ENCODE measurements at places on chromosomes 11 and 22.

DNA sequence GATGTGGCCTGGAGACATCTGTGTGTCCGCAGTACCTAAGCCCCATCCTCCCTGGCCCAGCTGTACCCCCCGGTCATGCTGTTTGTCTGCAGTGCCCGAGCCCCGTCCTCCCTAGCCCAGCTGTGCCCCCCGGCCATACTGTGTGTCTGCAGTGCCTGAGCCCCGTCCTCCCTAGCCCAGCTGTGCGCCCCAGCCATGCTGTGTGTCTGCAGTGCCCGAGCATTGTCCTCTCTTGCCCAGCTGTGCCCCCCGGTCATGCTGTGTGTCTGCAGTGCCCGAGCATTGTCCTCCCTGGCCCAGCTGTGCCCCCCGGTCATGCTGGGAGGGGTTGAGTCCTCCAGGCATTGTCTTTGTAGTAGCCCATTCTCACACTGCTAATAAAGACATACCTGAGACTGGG is 7.6 kb upstream of the ARSA start:
- DNase-seq: no peak

DNA sequence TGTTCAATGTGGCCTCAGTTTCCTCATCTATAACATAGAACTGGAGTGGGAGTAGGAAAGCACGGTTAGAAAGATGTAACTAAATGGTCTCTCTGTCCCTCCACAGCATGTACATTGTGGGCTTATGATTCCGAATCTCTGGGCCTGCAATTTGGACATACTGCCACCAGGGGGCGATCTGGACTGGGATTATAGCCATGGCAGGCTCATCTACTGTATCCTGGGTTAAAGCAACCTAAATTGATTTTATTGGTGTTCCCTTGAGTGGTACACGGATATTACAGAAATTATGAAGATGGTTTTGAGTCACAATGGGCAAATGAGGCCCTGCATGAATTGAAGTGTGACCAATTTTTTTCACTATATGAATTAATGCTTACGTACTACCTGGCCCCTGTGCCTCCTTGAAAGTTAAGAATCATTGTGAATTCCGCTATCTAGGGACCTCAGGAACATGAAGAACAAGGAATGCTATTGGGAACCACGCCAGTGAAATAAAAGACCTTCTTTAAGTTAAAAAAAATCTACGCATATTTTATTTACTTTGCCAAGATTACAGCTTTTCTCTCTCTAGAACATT is 32.9 kb downstream of the TST start:
- DNase-seq: no peak

DNA sequence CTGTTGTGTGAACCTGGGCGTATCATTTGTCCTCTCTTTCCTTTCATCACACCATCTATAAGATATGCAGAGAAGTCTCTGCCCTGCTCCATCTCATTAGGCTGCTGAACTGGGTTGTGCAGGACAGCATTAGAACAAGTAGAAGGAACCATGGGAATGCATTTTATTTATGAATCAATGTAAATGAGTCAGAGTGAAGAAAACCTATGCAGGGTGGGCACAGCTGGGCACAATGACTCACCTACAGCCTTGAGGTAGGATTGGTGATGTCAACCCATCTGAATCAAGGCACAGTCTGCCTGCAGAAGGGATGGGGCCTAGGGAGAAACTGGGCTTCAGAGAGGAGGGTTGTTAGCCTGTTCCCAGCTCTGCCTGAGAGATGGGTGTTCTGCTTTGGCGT is 123.4 kb downstream of the CSNK2A3 start:
- DNase-seq: no peak

- no peak for DNase-seq
These were observed 80.3 kb downstream of the DDIAS start for GRCh38 chr11:82981852-82982251.

DNA sequence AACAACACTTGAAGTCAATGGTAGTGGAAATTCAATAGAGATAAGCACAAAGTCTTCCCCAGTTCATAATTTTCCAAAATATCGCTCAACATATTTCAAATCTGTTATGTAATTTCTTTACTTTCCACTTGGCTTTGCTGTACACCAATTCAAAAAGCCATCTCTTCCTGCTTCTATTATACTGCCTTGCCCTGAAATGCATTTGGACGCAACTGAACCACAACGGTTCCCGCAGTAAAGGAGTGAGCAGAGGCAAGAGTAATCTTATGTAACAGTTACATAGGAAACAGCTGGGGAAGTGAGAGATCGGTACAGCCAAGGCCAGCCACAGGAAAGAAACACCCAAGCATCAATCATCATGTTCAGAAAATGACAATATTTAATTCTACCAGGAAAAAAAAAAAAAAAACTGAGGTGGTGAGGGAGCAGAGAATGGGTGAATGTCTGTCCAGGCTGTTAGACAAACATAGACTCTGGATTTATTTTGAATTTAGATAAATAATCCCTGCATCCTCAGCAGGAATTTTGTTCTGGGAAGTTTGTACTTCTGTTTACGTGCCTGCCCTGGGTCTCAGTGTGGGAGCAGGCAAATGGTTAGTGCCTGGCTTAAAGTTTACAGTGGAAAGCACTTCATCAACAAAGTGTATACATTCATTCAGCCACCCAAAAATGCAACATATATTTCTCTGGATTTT is 392.2 kb downstream of the ETS1 start:
- DNase-seq: no peak

- no peak for DNase-seq
These were observed 1.8 kb upstream of the CHKB start for GRCh38 chr22:50584106-50585096.

- DNase-seq: no peak
These were observed 229.5 kb downstream of the AASDHPPT start for GRCh38 chr11:106306942-106307341.

DNA sequence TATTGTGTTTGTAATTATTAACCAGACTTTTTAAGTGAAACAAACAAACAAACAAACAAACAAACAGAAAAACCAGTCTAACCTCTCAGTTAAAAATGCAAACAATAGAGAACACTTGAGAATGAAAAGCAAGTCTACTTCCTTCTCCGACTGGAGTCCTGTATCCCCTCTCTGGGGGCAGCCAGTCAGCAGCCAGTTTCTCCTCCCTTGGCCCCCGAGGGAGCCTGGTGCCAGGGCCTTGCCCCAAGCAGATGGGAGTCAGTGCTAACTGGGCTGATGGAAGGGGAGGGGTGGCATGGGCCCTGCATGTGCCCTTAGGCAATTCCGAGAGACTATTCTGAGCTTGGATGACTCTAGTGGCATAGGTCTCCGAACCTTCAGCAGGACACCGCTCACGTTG is 137.2 kb downstream of the GRIK4 start:
- no peak for DNase-seq

GRCh38 chr22:23533328-23533762 is 46.7 kb downstream of the IGLL1 start:
- peak; percentile 74 for DNase-seq

GRCh38 chr11:14320020-14320419 is 39.0 kb downstream of the RRAS2 start:
- no peak for DNase-seq

DNA sequence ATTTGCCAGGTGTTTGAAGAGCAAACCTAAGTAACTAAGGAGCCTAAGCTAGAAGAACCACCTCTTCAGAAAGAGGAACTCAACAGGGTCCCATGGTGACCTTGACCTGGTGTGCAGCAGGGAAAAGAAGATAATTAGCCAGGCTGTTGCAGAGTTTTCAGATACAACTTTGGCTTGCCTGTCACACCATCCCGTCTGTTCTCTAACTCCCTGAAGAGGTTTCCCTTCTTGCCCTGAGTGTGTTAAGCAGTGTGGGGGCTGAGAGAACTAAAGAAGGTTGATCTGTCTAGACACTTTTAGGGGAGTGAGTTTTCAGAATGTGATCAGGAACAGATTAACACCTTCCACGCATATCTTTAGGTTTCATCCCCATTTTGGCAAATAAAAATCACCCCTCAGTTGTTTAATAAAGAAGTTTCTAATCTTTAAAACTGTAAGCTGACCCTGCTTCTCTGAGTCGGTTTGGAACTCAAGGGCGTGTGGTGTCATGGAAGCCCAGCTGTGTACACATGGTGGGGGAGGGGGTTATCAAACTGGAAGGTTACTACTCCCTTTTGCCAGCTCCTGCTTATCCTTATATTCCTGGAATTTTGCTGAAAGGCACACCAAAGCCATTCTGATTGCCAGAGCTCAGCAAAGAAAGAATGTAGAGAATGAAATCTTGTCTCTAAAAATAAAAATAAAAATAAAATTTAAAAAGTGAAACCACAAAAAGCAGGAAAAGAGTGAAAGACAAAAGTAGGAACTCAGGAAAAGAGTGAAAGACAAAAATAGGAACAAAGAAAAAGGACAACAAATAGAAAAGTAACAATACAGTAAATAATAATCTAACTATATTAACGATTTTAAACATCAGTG is 70.2 kb downstream of the DBX1 start:
- no peak for DNase-seq

- peak; percentile 57 for DNase-seq
These were observed 94.4 kb downstream of the SCN3B start for GRCh38 chr11:123560006-123560405.

- DNase-seq: no peak
These were observed 63.7 kb upstream of the SESN3 start for GRCh38 chr11:95294701-95295100.

GRCh38 chr22:47460861-47461260 is 698.4 kb downstream of the TBC1D22A start:
- no peak for DNase-seq

DNA sequence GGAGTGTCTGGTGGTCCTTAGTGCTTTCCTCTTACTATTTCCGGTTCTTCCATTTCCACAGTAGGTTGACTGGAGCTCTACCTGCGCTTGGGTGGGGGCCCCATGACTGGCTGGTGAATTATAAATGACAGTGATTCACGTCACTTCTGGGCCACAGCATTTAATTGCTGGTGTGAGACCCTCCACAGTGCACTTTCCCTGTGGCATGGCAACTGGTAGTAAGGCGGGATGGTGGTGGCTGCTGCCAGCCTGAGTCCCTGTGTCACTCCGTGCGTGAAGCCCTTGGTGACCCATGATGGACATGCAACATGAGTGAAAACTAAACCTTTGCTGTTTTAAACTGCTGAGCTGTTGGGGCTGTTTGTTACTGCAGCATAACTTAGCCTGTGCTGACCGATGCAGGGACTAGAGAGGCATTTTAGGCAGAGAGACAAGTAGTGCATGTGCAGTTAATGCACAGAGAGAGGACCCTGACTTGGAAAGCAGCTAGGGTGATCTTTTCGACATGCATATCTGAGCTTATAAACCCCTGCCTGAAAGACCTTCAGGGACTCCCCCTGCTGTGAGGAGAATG is 3.1 kb downstream of the PRDM11 start:
- no peak for DNase-seq

GRCh38 chr11:2100361-2101170 is 38.6 kb downstream of the IGF2 start:
- no peak for DNase-seq

DNA sequence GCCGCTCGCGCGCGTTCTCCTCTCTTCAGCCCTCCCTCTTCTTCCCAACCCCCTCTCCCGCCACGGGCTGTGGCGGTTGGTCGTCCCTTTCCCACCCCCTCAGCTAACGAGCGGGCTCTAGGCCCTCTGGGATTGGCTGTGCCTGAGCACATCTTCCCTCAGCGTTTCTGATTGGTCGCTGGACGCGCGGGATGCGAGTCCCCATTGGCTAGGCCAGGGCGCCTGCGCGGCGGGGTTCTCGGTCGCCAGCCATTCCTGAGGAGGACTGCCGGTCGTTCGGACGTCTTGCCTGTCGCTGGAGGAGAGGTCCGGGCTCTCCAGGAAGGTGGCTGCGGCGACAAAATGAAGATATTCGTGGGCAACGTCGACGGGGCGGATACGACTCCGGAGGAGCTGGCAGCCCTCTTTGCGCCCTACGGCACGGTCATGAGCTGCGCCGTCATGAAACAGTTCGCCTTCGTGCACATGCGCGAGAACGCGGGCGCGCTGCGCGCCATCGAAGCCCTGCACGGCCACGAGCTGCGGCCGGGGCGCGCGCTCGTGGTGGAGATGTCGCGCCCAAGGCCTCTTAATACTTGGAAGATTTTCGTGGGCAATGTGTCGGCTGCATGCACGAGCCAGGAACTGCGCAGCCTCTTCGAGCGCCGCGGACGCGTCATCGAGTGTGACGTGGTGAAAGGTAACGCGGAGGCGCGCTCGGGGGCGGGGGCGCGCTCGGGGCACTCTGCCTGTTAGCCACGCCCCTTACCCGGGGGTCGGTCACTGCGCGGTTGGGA is at the start of gene RBM14:
Gene RBM14, plus strand, starts transcription at position 252 of the 776 bp plus-strand sequence. Its CDS starts 91 bp downstream, at position 343.
- peak; percentile 99 for DNase-seq

- DNase-seq: peak; percentile 61
These were observed 2.5 kb downstream of the CHST1 start for GRCh38 chr11:45662665-45663485.

GRCh38 chr22:43554259-43554636 is 142.4 kb downstream of the MPPED1 start:
- no peak for DNase-seq

DNA sequence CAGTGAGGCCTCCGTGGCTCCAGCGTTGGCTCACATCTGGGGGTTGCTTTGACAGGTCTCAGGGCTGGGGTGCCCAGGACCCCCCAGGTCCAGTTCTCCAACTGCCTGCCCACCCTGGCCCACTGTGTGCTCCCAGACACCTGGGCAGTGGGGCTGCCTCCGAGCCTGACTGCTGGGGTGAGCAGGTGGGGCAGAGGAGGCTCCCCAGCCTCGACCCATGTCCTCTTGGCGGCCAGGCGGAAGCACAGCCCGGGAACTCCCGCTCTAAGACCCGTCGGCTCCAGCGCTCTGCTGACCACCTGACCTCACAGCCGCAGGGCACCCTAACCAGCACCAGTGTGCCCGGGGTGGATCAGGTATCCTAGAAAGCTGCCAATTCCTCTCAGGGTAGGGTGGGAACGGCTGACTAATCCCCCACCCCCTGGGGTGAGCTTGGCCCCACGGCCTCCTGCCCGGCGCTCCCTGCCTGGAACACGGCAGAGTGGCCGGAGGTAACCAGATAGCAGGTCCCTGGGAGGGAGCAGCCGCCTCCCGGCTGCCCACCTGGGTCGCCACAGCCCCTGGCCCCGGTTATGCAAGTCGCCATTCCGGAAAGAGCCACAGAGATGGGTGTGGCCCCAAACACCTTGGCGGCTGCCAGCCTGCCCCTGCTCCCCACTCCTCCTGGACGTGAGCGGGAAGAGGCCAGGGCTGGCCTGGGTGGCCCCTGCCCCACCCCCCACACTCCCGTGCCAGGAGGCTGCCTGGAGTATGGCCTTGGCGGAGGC is 19.2 kb upstream of the MUC5B start:
- DNase-seq: no peak

GRCh38 chr11:119816660-119817059 is 87.7 kb upstream of the NECTIN1 start:
- no peak for DNase-seq

GRCh38 chr22:43288807-43289420 is 54.3 kb downstream of the SCUBE1 start:
- DNase-seq: no peak

- no peak for DNase-seq
These were observed 246.4 kb upstream of the BLID start for GRCh38 chr11:122362381-122362780.

DNA sequence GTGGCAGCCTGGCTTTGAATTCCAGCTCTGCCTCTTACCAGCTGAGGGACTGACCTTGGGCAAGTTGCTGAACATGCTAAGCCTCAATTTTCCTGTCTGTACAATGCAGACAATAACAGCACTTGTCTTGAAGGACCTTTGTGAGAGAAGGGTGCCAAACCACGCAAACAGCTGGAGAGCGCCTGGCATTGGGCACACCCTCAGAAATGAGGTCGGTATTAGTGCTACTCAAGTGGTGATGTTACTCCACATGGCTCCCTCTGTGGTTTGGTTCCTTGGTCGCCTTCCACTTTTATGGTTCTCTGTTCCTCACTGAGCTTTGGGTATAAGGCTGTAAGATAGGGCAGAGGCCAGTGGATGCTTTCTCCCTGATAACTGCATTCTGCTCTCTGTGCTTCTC is 8.2 kb downstream of the UBASH3B start:
- DNase-seq: no peak

- no peak for DNase-seq
These were observed 42.2 kb upstream of the BLID start for GRCh38 chr11:122158171-122158570.

Measured in left kidney (tissue), 8 donors.